ENCODE measurements at places on chromosomes 13 and 19. TPM values are rescaled to one million over a fixed set of nuclear protein-coding genes. Genes with fewer than 3 reads are reported as not detected.
A peak's percentile ranks its signal among the peaks of the same experiment; 100 is the strongest.

GRCh38 chr13:23567906-23568460, 2.2 kb upstream of the TNFRSF19 start:
- no peak for DNase-seq

DNA sequence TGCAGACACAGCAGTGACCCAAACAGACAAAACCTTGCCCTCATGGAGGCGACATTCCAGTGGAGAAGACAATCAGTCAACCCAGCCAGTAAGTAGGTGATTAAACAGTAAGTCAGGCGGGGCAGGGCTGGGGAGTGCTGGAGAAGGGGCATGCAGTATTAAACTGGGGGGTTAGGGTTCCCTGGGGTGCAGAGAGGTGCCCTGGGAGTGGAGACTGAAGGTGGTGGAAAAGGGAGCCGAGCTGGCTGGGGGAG, 31.2 kb upstream of the FXYD3 start:
- DNase-seq, result no peak

GRCh38 chr13:88800505-88800904, 1129.3 kb downstream of the SLITRK5 start:
- no peak for DNase-seq

DNA sequence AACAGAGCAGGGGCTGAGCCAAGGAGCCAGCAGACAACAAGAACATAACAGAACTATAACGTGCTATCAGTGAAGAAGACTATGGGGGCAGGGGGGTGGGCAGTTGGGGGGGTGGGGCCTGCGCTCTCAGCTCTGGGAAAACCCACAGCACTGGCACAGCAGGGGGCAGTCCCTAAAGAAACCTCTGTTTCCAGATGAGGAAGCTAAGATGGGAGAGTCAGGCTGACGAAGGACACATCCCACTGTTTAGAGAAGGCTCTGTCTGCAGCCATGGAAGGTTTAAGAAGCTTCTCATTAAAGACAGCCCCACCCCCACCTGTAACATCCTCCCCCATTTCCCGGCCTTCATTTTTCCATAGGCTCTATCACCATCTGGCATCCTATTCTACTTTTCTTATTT, 7.1 kb upstream of the DOCK9 start:
- no peak for DNase-seq

DNA sequence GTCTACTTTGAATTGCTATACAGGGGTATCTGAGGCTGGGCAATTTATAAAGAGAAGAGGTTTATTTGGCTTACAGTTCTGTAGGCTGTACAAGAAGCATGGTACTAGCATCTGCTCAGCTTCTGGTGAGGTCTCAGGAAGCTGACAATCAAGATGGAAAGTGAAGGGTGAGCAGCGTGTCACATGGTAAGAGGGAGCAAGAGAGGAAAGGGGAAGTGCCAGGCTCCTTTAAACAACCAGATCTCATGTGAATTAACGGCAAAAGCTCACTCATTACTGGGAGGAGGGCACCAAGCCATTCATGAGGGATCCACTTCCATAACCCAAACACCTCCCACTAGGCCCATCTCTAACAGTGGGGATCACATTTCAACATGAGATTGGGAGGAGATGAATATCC, 222.4 kb downstream of the TDRD3 start:
- no peak for DNase-seq

DNA sequence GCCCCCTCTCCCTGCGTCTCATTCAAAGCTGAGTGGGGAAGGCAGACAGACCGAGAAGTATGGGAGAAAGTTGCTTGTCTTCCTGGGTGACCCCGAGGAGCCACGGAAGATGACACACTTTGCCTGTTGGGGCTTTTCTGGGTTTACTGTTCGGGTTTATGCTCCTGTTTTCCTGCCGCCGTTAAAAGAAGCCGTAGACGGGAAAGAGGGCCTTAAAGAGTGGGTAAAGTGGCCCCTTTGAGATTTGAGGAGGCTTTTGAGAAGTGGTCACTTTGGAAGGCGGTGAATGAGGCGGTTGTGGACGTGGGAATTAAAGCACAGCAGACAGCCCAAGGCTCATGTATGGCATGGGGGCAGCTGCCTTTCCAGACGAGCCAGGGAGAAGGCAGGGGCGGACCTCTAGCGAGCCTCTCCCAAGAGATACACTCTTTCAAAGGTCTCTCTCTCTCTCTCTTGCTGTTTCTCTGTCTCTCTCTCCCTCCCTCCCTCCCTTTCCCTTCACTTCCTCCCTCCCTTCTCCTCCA, 493 bp upstream of the LHFPL6 start:
- peak; percentile 23 for DNase-seq

DNA sequence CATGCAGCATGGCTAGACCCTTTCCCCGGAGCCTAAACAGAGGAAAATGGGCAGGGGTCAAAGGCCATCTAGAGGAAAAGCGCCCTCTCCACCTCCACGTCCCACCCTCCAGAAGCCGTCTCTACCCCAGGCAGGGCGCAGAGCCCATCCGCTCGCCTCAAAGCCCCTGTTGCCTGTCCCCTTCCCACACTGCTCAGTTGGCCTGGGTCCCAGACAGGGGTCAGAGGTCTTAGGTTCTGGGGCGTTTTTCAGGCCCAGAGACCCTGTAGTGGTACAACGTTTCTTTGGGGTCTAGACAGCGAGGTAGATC, 285 bp downstream of the TMEM143 start:
- no peak for DNase-seq

DNA sequence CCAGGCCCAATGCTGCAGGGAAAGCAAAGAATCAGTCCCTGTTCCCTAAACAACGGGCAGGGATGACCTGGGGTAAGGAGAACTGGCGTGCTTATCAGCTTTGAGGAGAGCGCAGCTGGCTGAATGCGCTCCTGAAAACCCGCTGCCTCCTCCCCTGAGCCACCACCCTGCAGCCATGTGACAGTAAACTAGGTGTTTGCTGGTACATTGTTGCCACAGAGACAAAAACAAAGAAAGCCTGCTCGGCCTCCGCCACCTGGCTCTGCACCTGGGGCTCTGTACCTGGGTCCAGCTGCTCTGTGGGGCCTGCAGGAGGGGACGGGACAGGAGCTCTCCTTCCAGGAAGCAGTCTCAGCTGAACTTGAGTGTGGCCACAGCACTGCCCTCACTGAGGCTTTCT, 21.8 kb downstream of the MCF2L start:
- no peak for DNase-seq

GRCh38 chr19:36939153-36939552, 23.0 kb downstream of the ZNF568 start:
- no peak for DNase-seq

DNA sequence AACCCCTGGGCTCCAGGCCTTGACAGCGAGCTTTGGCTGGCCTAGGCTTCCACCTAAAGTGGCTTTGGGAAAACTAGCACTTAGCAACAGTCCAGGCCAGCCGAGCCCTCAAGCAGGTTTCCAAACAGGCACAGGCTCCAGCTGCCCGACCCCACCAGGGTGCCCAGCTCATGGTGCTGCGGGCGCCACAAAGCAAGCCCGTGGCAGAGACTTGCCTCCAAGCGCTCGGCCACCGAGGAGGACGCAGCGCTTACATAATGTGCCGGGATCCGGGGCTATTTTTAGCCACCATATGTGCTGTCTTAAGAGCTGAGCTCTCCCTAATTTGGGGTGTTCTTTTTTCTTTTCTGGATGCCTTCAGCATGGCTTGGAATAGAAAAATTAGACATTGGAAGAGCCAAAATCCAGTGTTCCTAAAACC, 56.1 kb upstream of the F7 start:
- DNase-seq, result no peak

DNA sequence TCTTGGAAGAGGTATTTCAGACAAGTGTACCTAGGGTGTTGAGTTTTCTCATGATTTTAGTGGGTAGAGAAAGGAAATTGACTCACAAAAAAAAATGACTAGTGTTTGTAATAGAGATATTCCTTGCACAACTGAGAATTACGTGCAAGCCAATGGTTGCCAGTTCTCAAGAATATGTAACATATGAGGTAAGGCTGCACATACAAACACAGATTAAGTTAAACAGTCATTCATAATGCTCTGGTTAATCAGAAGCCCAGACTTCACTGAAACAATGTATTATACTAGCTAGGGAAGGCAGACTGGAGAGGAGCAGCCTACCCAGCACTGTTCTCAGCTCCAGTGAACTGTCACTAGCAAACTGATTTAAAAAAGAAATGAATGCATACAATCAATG, 418.3 kb downstream of the DIAPH3 start:
- DNase-seq, result peak; percentile 57

Gene ZNF69
- total RNA-seq, result 7.1 TPM

Gene FCER2
- total RNA-seq, result not detected

Gene CEACAM3
- total RNA-seq, result not detected

Gene C19orf67
- not detected for total RNA-seq

Gene KCNN4
- total RNA-seq, result 0.83 TPM

Gene ZNF547
- 4.6 TPM for total RNA-seq
